Stimulated activated CD4-positive, alpha-beta T cell treated with anti-CD3 and anti-CD28 coated beads, Interleukin-12 subunit alpha, Interleukin-12 subunit beta, amount 100 ng/mL, for 4 hours (primary cell): ENCODE measurements at places on chromosomes 2 and 18.

DNA sequence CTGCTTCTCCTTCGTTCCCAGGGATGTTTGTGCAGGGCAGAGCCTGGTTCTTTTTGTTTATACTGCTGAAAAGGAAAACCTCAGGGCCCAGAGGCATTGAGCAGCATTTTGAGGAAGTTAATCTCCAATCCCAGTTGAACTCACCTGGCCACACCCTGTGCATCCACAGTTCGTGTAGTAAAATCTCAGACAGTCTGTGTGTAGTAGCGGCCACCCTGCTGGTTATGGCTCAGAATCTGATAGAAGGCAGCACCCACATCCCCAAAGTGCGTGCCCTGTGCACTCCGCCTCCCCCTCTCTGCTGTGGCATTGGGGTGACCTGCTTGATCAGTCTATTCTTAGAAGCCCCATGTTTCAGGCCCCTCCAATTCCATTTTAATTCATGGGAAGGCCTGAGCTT lies 10.9 kb downstream of the TRIB2 start:
- no peak for DNase-seq

- DNase-seq: no peak
Measured at GRCh38 chr2:232490221-232491138, 2.8 kb upstream of the ECEL1 start.

DNA sequence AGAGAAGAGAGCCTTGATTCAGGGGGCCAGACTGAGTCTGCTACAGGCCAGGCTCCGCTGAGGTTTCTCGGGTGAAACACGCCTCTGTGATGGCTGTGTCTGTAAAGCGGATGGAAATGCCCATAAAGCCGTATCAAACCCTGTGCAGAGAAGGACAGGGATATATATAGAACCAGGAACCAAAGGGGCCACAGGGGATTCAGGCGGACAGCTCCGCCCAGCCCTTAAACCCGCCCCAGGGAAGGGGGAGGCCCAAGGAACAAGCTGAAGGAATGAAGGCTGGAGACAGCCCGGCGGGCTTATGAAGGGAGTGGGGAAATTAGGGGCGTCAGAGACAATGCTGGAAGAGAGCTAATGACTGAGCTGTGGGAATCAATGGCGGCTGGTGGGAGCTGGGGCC lies 42.1 kb downstream of the NHEJ1 start:
- no peak for DNase-seq

DNA sequence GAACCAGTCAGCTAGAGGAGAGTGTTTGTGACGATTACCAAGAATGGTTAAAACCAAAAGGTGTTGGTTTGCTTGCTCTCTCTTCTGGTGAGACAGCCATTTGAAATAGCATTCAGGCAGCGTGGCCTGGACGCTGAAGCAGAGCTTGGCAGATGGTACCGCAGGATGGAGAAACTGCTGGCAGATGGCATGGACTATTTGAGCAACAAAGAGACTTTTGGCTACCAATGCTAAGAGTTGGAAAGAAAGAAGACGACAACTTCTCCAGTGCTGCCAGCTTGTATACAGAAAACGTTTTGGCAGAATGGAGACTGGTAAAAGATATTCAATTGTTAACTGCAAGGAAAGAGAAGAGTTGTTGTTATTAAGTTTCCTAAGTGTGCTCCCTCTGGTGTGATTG lies 315.0 kb downstream of the PARD3B start:
- no peak for DNase-seq

- no peak for DNase-seq
Measured at GRCh38 chr2:97763176-97763845, 49.9 kb downstream of the ZAP70 start.

- DNase-seq: no peak
Measured at GRCh38 chr2:159456500-159457426, 159.6 kb downstream of the BAZ2B start.

DNA sequence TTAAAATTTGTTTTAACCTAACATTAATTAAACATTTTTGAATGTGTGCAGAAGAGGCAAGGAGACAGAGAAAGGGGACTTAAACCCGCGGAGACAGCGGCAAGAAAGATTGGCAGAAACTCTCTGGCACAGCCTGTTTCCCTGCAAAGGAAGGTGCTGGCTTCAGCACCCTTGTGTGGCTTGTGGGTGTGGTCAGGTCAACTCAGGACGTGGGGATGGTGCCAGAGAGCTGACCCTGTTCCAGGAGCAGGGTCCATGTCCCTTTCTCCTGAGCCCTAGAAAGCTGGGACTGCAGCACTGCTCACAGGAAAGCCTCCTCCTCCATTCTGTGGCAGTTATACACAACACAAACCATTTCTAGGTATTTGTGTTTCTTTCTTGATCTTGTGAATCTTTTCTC lies 176.2 kb upstream of the ST6GAL2 start:
- DNase-seq: no peak

- DNase-seq: no peak
Measured at GRCh38 chr18:56207989-56208388, 430.4 kb downstream of the TXNL1 start.

DNA sequence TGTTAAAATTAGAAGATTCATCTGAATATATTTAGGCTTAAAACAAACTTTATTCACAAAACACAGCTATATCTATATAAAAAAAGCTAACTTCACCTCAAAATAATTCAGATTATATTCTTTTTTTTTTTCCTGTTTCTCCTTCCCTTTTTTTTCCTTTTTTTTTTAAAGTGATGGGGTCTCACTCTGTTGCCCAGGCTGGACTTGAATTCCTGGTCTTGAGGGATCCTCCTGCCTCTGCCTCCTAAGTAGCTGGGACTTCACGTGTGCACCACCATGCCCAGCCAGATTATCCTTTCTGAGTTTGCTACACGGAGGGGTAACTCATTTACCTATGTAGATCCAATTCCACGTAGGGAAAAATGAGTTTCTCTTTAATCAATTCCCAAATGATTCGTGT lies 3.8 kb downstream of the IDH1 start:
- no peak for DNase-seq
